Endodermal cell (in vitro differentiated cells): ENCODE measurements at places on chromosomes 2 and 18. TPM values are rescaled to one million over a fixed set of nuclear protein-coding genes. Genes with fewer than 3 reads are reported as not detected.

The LBX2 gene
- 1.3 to 2.3 TPM (median 2.1 TPM) in 3 replicates for total RNA-seq

The ICOS gene
- not detected in 2 replicates for total RNA-seq

The CLEC4F gene
- total RNA-seq = not detected in 3 replicates

The FAM161A gene
- total RNA-seq = 13.4 to 18.4 TPM (median 15.1 TPM) in 3 replicates

The SLC9A4 gene
- 0.05 and 0.07 TPM in 2 replicates for total RNA-seq

The CASP8 gene
- 4.4 and 9.0 TPM in 2 replicates for total RNA-seq

The TCF4 gene
- total RNA-seq = 40.4 to 66.8 TPM (median 45.3 TPM) in 3 replicates

The HADHA gene
- total RNA-seq = 85.1 and 86.7 TPM in 2 replicates

The FAM228B gene
- 12.8 to 14.6 TPM (median 14.1 TPM) in 3 replicates for total RNA-seq

The ATG16L1 gene
- 17.2 to 29.7 TPM (median 29.6 TPM) in 3 replicates for total RNA-seq

The C2orf72 gene
- 3.9 to 11.6 TPM (median 5.3 TPM) in 3 replicates for total RNA-seq

The SCYGR8 gene
- total RNA-seq = not detected in 2 replicates

The KIF5C gene
- total RNA-seq = 40.0 and 41.9 TPM in 2 replicates

The CXCR1 gene
- not detected in 3 replicates for total RNA-seq

The KLHL30 gene
- not detected in 2 replicates for total RNA-seq

The LHCGR gene
- total RNA-seq = not detected in 3 replicates

The TPO gene
- total RNA-seq = not detected in 3 replicates

The CNRIP1 gene
- 0.36 and 0.57 TPM in 2 replicates for total RNA-seq

The ABCG8 gene
- total RNA-seq = not detected in 2 replicates

The RBBP8 gene
- total RNA-seq = 16.7 to 55.5 TPM (median 49.3 TPM) in 3 replicates

The ITPRIPL1 gene
- 7.7 and 8.0 TPM in 2 replicates for total RNA-seq
